ENCODE measurements at places on chromosomes 13 and 19.

DNA sequence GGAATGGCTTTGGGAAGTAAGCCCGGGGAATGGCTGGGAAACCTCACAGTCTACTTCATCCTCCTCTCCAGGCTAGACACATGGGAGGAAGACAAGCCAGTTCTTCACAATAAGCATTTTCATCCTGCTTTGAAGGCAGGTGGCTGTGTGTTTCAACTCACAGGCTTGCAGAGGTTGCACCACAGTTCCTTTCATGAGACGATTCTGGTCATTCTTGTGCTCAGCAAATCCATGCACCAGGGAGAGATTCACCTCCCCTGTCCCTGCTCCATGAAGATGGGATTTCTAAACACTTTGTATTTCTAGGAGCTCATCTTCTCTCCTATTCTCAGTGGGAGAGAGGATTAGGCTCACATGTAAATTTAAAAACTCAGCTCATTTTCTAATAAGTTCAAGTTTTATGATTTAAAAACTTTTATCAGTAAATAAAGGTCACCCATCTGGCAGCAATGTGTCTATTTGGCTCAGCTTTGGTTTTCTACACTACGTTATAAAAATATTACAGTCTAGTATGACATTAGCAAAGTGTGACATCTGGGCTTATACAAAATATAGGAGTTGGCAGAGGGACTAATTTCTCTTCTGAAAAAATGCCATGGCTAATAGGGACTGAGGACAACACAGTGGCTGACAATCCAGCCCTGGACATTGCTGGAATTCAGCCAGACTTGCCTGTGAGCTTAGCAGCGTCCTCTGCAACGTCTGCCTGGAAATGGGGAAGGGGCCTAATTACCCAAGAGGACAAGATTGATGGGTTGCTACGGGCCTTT, 283.2 kb upstream of the SLC10A2 start:
- DNase-seq: no peak

DNA sequence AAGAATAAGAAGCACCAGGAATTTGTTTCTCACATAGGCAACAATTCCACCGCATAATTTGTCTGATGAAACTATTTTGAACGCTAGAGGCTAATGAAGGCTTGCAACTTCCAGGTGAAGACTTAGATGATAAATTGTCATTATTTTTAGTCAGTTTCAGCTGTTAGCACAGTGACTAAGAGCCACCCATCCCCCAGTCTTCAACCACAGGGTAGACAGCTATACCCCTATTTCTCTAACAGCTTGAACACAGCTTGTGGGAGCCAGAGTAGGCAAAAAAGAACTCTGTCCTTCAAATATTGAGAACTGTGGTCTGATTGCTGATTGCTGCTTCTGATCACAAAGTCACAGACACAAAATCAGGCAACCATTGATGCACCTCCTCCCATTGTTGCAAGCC, 1124.8 kb upstream of the PRR20A start:
- DNase-seq: no peak

GRCh38 chr13:110422913-110423688, 116.0 kb downstream of the COL4A2 start:
- no peak for DNase-seq

DNA sequence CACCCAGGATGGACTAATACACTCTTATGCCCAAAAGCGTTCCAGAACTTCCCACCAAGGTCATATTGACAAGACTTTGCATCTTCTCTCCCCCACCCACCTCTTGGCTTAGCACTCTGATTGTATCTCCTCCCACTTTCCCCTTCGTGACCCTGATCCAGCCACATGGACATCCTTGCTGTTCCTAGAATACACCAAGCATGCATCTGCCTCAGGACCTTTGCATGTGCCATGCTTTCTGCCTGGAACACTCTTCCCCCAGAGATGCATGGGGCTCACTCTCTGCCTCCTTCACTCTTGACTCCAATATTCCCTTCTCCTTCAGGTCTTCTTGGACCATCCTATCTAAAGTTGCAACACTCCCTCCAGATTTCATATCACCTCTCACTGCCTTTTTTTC, 16.2 kb upstream of the LAIR1 start:
- no peak for DNase-seq

GRCh38 chr19:57807541-57807940, 7.2 kb downstream of the ZNF552 start:
- no peak for DNase-seq

- DNase-seq: peak; percentile 67
Measured at GRCh38 chr19:7868671-7869452, 5.3 kb downstream of the PRR36 start.

GRCh38 chr13:38636761-38637160, 50.1 kb upstream of the FREM2 start:
- no peak for DNase-seq

DNA sequence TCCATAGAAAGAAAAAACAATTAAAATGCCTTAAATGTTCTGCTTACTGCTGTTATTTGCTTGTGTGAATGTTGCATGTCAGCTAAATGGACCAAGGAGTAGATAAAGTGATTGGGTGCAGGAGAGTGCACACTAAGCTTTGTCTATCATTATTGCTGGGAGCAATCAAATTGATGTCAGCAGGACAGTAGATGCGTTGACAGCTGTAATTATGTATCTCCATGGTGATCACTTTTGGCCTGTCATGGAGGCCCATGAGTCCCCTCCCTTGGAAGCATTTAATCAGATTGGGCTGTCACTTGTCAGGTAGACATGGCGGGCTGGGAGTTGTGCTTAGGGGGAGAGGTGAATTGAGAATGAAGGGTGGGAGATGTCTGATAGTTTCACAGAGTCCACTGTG, 215.3 kb downstream of the PCCA start:
- DNase-seq: no peak

GRCh38 chr13:27182844-27183497, 11.4 kb upstream of the USP12 start:
- DNase-seq: peak; percentile 93

DNA sequence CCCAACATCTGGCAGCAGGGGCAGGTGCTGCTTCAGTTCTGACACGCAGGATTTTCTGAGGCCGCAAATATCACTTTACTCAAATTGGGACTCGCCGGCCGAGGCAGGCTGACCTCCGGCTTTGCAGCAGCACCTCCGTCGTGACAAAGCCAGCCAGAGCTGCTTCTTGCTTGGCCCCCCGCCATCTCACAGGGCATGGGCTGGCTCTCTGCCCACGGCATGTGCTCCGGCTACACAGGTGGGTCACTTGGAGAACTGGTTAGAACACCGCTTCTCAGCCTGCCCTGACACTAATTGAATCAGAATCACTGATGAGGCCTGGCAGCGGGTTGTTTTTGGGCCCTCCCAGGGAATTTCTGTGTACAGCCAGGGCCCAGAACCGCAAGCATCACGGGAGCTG, 112.3 kb downstream of the SLC7A1 start:
- no peak for DNase-seq

DNA sequence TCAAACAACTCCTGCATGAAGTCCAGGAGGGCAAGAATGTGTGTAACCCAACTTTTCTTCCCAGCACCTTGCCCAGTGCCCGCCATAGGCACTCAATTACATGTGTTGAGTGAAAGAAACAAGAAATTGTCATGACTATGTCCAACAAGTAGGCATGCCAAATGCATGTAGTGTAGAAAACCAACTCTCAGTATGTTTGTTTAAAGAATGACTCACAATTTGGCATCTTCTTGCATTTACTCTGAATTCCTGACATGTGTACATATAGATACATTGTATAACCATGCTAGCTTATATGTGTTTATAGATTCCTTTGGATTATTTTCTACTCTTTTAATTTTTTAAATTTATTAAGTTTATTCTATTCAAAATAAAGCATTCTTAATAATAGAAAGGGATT, 305.0 kb downstream of the EFNB2 start:
- DNase-seq: no peak

DNA sequence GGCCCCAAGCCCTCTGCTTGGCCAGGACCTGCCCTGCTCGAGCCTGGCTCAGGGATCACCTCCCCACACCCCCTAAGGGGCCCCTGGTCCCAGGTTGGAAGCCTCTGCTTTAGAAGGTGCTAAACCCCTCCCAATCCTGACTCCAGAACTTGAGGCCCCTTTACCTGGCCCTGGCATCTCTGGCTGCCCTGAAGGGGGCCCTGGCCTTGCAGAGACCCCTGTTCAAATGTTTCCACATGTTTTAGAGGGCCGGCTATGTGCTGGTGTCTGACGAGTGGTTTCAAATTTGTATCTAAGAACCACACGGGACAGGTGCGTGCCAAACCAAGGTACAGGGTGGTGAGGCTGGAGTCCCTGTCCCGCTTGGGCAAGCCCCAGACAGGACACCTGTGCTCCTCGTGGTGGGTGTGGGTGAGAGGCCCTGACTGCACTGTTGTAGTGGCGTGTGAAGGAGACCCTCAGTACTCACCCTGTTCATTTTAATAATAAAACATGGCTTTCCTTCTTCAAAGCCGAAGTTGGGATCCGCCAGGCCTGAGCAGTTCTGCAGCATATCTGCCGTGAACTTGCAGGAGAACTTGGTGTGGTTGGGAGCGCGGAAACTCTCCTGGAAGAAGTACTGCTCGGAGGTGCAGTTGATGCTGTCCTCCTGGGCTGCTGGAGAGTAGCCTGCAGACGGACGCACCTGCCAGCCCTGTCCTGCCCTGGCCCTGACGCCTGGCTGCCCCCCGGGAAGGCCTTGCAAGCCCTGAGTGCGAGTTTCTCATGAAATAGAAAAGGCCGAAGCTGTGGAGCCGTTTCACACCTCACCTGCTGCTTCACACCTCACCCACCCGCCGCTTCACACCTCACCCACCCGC, 5.4 kb downstream of the ATP4B start:
- no peak for DNase-seq

GRCh38 chr13:49217962-49218492, 2.1 kb upstream of the MLNR start:
- no peak for DNase-seq

DNA sequence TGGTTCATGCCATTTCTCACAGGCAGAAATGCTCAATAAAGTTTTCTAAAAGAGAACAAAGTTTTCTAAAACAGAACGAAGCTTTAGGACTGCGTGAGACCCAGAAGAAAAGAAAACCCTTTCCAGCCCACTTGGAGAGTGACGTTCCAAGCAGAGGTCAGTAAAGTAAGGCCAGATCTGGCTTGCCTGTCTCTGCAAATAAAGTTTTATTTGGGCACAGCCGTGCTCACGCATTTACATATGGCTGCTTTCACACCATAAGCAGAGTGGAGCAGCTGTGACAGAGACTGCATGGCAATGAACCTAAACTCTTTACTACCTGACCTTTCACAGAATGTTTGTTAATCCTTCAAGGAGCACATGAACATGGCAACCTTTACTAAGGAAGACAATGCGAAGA, 23.6 kb downstream of the IRS2 start:
- no peak for DNase-seq

Data from dermis microvascular lymphatic vessel endothelial cell (primary cell).